ENCODE measurements at places on chromosomes 6 and 20.

DNA sequence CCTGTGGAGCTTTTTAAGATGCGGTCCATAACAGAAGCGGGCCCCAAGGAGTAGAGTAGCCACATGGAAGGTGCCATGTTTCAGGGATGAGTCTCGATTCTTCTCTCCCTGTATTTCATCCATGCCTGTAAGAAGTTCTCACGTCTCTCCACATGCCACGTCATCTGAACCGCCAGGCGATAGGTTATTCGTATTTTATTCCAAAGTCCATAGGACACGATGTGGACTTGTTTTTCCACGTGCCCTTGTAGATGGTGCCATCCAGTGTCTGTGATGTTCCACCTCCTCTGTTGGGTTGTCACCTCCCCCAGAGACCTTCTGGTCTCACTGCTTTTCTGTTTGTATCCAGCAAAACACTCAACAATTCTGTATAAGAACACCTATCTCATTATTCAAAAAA lies 17.6 kb downstream of the HEBP2 start:
- ATAC-seq = no peak

GRCh38 chr6:84798257-84798656 lies 33.9 kb upstream of the TBX18 start:
- ATAC-seq = no peak

GRCh38 chr20:54572665-54573435 lies 97.5 kb downstream of the DOK5 start:
- ATAC-seq = no peak

DNA sequence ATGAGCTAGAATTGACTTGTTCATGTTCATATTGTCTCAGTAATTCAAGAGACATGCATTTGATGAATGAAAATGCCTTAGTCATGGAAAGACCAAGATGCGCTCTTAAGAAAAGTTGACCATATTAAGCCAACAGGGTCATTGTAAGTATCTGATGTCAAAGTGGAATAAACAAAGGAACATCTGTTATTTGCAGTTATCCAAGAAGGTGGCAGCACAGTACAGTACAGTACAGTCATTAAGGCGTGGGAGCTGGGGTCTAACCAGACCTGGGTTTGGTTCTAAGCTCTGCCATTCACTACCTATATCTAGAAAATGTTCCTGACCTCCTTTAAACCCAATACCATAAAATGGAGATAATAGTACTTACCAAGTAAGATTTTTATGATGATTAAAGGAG lies 178.1 kb downstream of the BACH2 start:
- ATAC-seq = no peak

- no peak for ATAC-seq
These were observed 7.9 kb downstream of the AGPAT4 start for GRCh38 chr6:161265975-161266374.

DNA sequence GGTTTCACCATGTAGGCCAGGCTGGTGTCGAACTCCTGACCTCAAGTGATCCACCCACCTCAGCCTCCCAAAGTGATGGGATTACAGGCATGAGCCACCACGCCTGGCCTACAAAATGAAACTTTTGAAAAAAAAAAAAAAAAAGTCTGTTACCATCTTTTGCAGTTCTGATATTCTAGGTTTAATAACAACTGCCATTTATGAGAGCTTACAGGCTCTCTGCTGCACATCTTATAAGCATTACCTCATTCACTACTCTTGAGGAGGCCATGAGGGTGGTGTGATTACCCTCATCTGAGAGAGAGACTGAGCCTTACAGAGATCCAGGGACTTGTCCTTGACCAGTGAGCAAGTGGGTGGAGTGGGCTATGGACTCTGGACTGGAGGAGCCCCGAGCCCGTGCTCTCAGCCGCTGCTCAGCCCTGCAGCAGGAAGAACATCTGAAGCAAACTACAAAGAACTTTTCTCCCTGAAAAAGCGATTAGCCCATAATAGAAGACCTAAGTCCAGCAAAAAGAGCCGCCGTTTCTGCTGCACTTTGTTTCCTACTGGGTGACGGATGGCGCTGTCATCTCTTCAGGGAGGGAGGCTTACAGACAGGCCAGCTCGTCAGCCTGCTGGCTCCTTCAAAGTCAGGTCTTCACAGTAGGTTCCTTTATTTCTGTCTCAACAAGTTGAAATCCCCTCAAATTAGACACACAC lies 119.8 kb upstream of the AKAP12 start:
- ATAC-seq = no peak

DNA sequence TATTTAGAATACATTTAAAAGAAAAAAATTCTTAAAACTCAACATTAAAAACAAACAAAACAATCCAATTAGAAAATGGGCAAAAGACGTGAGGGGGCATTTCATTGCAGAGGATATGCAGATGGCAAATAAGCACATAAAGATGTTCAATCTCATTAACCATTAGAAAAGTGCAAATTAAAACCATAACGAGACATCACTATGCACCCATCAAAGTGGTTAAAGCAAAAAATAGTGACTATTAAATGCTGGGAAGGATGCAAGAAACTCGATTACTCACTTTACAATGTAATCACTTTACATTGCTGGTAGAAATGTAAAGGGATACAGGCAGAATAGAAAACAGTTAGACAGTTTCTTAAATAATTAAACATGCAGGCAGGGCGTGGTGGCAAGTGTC lies 59.0 kb downstream of the BCAS1 start:
- no peak for ATAC-seq
